Activated CD4-positive, alpha-beta T cell treated with anti-CD3 and anti-CD28 coated beads for 24 hours (primary cell): ENCODE measurements at places on chromosomes 12 and 14.

GRCh38 chr14:54617467-54617866 is 50.5 kb downstream of the SAMD4A start:
- no peak for DNase-seq

DNA sequence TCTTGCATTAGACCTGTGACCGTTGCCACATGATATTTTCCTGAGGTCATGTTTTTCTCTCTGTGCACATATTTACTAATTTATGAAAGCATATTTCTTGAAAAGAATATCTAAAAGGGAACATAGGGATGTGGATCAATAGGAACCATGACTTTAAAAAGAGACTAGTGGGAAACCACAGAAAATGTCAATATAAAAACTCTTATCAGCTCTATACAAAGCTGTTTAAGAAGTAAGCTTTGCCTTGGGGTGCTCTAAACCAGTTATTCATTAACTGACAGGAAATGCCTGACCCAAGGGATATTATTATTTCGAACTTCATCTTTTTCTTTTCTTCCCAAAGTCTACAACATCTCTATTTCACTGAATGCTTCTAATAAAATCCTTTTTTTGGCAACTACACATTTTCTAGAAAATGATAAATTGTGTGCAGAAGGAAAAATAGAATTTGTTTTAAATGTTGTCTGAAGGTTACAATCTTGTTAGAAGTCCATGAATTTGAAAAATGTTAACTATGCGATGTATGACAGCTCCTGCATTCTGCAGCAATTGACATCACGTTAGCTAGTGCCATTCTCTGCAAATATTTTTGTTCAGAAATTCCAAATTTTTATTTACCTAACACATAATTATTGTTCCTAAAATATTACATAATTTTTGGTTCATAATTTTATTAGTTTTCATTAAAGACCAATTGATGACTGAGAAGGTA is 345.0 kb downstream of the SLC16A7 start:
- no peak for DNase-seq

- DNase-seq = no peak
Measured at GRCh38 chr12:51238037-51238509, 553 bp upstream of the DAZAP2 start.

DNA sequence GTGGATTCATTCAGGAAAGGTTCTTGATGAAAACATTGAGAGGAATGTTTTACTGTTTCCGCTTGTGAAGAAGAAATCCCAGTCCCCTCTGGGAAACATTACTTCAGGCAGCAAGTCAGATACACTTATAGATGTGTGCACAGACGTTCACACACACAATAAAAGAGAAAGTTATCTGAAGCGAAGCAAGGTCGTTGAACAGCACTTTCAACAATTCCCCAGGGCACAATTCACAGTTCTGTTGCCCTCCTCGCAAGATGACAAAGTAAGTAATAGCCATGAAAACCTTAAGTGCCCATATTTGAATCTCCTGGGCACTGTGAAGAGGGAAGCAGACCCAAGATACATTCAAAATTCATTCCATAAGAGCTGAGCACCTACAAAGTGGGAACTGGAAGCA is 156.6 kb upstream of the CAND1 start:
- DNase-seq = no peak

DNA sequence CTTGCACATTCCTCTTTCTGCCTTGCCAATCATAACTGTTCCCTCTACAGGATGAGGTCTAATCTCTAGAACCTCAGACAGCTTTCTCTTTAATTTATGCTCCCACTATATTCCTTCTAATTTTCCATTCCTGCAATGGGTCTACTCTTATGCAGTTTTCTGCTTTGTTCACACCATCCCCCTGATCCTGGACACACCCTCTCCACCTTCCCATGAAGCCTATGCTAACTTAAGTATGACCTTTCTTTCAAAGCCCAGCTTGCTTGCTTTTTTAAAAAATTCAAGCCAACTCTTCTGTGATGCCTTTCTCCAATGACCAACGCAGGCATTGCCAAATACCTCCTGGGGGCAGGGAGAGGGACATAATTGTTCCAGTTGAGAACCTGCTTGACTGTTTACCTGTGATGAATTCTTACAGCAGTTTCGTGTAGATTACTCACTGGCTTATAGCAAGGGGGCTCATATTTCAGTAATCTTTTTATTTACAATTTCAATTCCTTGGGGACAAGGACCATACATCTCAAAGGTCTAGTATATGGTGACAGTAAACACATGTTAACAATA is 7.8 kb downstream of the SLC38A1 start:
- no peak for DNase-seq

GRCh38 chr14:87158283-87158682 is 834.7 kb downstream of the GALC start:
- DNase-seq = no peak

DNA sequence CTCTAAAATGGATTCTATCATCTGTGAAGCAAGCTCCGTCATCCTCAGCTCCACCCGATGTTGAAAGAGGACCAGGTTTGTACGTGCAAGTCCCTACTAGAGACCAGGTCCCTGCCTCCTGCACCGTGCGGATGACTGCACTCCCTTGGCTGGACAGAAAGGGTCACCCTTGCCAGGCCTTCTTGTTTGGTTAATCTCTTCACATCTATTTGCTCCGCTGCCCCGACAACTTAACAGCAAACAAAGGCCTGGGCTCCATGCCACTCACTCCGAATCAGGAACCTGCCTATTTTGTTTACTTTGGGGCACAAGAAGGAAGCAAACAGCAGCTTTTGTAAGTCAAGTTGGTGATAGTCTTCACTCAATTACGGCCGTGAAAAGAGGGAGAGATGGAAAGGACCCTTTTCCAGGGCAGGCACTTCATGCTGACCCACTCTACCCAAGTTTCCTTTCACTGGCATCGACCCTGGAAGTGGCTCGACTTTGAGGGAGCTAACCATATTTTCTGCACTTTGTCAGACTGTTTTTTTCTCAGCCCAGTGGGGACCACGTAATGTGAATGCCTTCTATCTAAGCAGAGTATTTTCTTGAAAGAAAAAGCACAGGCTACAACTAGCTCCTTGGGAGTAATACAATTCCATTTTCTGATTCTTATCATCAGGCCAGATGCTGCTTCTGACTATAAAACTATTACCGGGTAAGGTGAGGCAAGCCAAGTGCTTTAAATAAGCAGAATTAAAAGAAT is 202.6 kb downstream of the FOXN3 start:
- DNase-seq = no peak

DNA sequence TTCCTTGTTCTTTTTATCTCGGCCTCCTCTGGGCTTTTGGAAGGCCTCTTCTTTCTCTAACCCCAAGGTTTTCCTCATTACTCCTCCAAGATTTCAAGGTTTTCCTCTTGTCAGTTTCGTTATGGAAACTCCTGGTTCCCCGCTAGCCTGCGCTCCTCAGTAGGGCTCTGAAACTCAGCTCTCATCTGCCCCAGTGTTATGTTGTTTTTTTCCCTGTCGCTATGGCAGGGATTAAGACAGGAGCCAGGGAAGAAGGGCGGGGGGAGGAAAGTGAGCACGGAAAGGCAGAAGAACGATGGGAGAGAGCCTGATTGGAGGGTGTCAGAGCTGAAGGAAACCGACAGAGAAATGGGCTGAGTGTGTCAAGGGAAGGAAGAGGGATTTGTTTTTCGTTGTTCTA is 26.5 kb upstream of the JDP2 start:
- DNase-seq = no peak

- DNase-seq = no peak
Measured at GRCh38 chr12:59118356-59118755, 198.1 kb upstream of the LRIG3 start.
